ENCODE measurements at places on chromosomes 3 and 15.

GRCh38 chr15:77208241-77208640, 137.3 kb upstream of the TSPAN3 start:
- DNase-seq: no peak

DNA sequence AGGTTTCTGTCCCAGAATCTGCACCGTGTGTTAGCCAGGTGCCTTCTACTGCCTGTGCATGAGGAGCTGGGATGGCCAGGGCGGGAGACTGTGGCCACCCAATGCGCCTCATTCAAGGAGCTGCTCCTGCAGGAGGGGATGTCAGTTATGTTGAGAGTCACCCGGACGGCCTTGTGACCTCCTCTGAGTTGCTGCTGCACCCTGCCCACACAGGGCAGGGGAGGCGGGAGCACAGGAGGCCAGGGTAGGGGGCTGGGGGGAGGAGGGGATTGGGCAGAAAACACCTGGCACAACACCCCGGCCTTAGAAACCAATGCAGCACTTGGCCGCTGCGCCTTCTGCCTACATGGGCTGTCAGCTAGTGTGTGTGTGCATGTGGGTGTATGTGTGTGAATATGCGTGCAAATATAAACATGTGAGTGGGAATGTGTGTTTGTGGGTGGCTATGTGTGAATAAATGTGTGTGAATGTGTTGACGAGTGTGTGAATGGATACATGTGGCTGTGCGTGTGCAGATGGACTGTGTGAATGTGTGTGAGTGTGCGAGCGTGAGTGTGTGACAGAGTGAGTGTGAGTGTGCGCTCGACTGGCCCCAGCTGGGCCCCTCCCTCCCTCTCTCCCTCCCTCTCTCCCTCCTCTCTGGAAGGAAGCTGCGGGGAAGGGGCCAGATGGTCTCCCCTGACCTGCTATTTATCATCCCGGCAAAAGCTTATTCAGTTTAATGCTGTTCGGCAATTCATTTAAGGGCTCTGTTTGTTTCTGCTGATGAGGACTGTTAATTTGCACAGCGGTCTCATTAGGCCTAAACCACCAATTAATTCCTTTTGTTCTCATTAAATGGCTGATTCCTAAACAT, 106.9 kb downstream of the TLE3 start:
- DNase-seq: no peak

GRCh38 chr15:31353931-31354330, 27.3 kb downstream of the KLF13 start:
- DNase-seq: no peak

- DNase-seq: no peak
Measured at GRCh38 chr3:196662033-196662432, 22.5 kb downstream of the NRROS start.

- DNase-seq: no peak
Measured at GRCh38 chr15:59917504-59918157, 86.5 kb upstream of the FOXB1 start.

DNA sequence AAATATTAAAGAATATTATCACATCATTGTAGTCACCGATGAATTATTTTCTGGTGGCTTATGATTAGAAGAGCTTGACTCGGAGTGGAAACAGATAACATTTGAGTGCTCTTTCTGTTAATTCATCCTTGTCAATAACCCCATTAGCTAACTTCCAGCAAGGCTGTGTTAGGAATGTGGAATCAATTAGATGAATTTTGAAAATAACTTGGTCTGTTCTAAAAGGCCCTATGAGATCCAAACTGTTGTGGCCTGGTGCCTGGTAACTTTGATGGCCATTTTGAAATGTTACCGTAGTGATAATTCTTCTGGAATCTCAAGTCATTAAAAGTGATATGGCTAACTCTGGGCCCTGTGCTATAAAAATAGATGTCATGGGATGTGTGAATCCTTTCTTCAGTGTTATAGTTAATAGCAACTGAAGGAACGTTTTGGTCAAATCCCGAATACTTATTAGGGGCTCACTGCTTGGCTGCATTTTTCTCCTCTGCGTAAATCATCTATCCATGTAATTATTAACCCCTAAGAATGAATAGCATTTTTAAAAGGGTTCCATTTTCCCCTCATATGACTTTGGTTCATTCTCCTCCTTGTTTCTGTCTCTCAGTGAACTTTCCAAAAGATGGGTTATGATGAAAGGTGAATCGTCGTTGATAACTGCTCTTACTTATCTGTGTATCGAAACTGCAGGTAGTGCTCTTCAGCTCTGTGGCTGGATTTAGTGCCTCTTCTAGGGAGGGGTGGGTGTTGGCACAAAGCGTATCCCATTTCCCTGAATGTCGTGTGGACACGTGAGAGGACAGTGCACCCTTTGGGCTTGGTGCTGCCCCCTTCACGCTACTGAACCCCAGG, 82.7 kb downstream of the IGF1R start:
- DNase-seq: no peak

DNA sequence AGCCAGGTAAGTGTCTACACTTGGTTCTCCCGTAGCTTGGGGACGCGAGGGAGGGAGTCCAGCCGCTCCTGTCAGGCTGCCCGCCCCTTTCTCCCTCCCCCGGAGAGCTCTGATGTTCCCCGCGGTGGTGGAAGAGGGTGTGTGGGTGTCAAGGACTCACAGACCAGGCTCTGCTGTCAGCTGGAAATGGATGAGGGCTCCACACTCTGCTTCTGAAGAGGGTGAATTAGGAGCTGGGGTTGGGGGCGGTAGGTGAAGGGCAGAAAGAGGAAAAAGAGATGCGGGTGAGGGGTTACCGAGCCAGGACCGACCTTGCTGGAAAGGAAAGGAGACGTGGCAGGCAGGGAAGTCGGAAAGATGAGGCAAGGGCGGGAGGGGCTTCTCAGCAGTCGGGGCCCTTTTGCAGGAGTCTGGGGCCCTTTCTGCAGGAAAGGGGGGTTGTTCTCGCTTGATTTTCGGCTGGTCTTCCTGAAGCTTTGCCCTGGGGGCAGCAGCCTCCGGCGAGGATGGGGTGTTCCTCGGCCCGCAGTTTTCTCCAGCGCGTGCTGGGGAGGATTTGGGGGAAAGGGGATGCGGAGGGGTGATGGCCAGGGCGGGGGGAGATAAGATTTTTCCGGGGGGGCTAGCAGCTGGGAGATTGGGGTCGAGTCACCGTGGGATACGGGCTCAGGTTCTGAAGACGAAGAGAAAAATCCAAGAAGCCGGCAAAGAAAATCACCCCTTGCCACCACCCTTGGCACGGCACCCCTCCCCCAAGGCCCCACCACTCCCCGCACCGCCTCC, 602 bp upstream of the BAHD1 start:
- no peak for DNase-seq

- DNase-seq: no peak
Measured at GRCh38 chr15:83057696-83058376, 9.2 kb downstream of the BTBD1 start.

- DNase-seq: no peak
Measured at GRCh38 chr15:57686657-57687056, 19.9 kb upstream of the POLR2M start.

DNA sequence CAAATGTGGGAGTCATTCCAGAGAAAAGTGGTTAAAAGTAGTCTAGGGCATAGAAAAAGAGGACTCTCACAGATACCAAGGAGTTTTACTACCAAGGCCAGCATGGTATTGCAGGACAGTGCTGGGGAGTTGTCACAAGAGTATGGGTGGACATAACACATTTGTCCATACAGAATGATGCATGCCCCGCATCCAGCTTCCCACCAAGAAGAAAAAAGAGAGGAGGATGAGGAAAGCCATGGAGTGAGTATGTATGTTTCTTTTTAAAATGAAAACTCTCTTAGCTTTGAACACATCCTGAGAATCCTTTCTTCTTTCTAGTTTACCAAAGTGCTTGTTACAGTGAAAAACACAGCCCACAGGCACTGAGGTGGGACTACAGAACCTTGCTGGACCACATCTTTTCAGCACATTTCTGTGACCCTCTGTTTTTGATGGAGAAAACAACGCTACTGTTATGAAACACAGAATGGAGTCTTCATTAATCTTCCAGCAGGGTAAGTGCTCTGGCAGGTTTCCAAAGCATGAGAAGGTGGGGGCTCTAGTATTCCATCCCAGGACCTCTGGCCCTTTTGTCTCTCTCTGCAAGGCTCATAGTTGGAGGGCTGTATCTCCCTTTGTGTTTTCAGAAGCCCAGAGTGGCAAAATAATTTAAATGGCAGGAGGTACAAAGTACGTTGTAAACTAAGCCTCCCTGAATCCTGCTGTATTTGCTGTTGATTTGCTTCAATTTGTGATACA, 12.7 kb downstream of the NR2E3 start:
- DNase-seq: no peak

- DNase-seq: no peak
Measured at GRCh38 chr15:74406992-74407705, 26.6 kb downstream of the SEMA7A start.

- no peak for DNase-seq
Measured at GRCh38 chr3:5264093-5264600, 76.6 kb downstream of the EDEM1 start.

GRCh38 chr3:43583481-43583880, 38.3 kb downstream of the ANO10 start:
- DNase-seq: no peak

DNA sequence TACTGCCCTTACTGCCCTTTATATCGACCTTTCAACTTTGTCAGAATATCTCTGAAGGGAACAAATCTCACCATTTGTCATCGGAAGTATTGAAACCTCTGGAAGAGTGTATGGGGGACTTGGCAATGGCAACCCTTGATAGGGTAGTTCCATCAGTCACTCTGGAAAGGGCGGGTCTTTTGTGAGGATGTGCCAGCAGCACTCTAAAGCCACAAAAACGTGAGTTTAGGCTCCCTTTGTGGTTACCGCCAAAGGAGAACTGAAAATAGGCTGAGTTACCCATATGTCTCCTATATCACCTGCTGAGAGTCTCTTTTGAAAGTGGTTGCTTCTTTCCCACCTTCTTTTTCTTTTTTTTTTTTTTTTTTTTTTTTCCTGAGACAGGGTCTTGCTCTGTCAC, 296.8 kb upstream of the CHRM5 start:
- no peak for DNase-seq

DNA sequence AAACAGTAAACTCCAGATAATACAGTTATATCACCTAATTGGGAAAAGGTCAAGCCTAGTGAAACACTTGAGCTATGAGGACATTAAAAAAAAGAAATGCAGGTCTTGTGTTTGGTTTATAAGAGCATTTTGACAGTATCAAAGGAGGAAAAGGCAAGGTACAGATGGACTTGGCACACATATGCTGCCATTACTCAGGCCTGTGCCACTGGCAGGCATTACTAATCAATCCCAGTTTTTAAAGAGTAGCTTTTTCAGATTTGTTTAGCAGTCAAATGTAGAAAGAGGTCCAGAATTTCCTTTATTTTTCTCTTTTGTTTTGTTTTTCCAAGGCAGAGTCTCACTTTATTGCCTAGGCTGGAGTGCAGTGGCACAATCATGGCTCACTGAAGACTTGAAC, 38.9 kb downstream of the MDFIC2 start:
- no peak for DNase-seq

- no peak for DNase-seq
Measured at GRCh38 chr3:150414258-150414657, 6.2 kb downstream of the TSC22D2 start.

- DNase-seq: no peak
Measured at GRCh38 chr15:41661078-41661517, 893 bp downstream of the MGA start.

GRCh38 chr3:130841357-130841756, 52.5 kb upstream of the ATP2C1 start:
- no peak for DNase-seq

DNA sequence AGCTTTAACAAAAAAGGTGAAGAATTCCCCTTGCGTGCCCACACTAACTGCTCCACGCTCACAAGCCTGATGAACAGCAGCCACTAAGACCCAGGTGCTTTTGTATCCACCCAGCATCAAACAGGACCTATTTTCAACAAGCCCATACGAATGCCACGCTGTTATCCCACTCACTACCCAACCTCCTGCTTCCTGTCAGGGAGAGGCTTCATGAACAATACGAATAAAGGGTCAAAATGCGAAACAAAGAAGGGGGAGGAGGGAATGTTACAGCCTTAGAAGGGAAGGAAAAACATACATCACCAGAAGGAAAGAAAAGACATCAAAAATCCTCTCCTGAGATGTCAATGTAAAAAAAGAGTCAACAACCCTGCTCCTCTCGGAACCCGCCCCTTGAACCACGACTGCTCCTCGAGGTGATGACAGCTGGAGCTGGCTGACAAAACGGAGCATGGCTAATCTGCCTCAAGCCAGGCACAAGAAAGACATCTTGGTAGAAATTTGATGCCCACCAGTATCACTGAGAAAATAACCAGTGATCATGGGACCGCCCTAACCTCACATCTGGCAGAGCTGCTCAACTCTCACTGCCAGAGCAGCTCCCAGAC, 9.7 kb downstream of the ERC2 start:
- DNase-seq: no peak

Measured in esophagus squamous epithelium (tissue), 5 donors.